AG20443 (cell line): ENCODE measurements at places on chromosomes 2 and 18.

- no peak for DNase-seq
Observed at GRCh38 chr2:68722712-68723111, 11.9 kb upstream of the ARHGAP25 start.

GRCh38 chr18:58569490-58569911 lies 59.4 kb downstream of the ALPK2 start:
- DNase-seq, result peak; percentile 54

DNA sequence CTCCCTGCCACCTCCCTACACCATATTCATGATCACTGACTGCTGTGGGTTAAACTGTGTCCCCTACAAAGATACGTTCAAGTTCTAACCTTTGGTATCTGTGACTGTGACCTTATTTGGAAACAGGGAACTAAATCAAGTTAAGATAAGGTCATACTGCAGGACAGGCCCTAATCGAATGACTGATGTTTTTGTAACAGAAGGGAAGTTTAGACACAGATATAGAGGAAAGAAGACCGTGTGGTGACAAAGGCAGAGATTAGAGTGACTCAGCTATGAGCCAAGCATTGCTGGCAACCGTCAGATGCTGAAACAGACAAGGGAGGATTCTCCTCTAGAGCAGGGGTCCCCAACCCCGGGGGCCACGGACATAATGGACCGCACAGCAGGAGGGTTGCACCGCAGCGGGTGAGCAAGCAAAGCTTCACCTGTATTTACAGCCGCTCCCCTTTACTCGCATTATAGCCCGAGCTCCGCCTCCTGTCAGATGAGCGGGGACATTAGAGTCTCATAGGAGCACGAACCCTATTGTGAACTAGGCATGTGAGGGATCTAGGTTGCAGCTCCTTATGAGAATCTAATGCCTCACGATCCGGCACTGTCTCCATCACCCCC lies 28.9 kb upstream of the RNF152 start:
- DNase-seq, result no peak

DNA sequence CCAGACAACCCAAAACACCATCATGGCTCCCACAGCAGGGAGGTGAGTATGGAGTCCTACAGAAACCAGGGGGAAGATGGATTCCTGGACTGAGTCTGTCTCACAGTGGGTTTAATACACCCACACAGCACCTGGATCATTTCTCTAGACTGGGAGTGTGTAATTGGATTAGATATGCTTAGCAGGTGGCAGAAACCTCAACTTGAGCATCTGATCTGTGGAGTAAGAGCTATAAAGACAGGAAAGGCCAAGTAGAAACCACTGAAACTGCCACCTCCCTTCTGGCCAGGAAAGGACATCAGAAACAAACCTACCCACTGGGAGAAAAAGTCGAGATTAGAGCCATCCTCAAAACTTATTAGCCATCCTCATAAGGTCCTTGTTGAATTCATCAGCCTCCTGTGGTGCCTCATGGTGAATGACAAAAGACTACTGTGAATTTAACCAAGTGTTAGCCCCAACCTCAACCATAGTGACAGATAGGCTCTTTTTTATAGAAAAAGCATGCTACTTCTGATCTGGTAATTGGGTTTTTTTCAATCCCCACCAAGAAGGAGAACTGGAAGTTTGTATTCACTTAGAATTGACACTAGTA lies 28.1 kb upstream of the CHST9 start:
- no peak for DNase-seq
